ENCODE measurements at places on chromosomes 4 and X.

DNA sequence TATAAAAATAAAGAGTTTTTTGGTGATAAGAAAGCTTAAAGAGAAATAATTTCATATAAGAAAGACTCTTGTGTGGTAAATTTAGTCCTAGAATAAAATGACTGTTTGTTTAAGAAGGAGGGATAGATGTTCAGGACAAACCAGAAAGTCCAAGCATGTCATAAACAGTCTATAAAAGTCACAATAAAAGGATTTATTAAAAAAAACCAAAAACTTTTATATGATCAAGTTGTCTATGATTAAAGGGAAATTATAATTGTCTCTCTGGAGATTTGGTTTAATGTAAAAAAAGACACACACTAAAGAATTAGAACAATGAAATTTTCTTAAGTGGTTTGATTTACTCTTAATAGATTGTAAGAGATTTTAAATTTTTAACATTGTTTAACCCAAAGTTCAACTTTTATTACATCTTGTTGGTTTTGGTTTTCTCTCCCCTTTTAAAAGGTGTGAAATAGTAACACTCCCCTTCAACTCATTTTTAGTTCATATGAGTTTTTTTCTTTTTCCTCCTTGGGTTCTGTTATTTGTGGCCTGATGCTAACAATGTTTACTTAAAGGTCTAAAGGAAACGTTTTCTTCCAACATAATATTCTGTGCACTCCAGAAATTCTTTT lies 89.7 kb downstream of the PDHA2 start:
- no peak for DNase-seq

- DNase-seq: no peak
Measured at GRCh38 chrX:1946974-1947373, 332.1 kb downstream of the ASMT start.

DNA sequence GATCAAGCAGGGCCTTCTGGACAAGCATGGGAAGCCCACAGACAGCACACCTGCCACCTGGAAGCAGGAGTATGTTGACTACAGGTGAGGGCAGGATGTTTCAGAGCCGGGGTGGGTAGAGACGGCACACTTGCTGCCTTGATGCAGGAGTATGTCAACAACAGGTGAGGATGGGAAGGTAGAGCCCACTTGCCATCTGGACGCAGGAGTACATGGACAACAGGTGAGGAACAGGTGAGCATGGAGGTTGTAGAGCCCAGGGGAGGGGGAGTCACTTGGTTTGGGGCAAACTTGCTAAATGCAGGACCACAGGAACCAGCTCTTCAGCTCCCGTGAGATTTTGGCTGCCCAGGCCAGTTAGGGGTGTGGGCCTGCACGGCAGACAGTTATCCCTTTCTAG lies 12.0 kb downstream of the DKC1 start:
- no peak for DNase-seq

DNA sequence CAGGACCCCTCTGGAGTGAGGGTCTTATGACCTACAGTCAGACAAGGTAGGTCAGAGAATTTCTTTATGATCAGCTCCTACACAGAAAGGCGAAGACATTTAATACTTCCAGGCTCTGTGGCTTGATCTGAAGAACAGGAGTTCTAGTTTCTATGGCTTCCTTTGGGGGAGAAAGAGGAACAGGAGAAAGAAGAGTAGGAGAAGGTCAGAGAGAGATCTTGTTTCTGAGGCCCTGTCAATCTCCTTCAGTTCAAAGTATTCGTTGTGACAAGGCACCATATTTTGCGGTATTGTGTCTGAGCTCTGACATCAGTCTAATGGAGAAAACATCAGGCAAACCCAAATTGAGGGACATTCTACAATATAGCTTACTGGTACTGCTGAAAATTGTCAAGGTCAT lies 16.7 kb downstream of the TMSB4X start:
- DNase-seq: no peak
